ENCODE measurements at places on chromosomes 13 and 19.

DNA sequence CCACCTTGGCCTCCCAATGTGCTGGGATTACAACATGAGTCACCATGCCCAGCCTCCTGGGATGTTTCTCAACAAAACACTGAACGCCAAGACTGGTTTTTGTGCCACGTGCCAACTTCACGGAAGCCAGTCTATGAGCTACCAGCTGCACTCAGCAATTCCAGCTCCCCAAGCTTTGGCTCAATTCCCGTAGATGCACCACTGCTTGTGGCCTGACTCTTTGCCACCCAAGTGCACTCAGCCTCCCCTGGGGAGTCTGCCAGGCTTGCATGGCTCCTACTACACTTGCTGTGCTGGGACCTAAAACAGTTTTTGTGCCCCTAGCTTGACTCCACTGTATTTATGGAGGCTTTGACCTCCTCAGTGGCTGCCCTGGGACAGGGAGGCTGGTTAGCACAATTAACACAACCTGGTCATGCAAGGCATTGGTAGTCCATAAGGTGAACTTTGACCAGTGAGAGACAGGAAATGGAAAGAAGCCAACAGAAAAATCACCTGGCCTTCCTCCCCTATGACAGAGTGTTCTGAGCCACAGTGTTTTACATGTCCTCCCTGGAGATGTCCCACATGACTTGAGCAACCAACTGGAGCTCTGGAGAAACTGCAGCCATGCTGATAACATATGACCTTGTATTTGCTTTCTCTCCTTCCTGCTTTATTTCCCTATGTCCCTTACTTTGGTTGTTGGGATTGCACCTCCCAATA is 1173.1 kb downstream of the UQCRFS1 start:
- no peak for DNase-seq

GRCh38 chr19:35109395-35110112 is 6.1 kb upstream of the FXYD3 start:
- no peak for DNase-seq

DNA sequence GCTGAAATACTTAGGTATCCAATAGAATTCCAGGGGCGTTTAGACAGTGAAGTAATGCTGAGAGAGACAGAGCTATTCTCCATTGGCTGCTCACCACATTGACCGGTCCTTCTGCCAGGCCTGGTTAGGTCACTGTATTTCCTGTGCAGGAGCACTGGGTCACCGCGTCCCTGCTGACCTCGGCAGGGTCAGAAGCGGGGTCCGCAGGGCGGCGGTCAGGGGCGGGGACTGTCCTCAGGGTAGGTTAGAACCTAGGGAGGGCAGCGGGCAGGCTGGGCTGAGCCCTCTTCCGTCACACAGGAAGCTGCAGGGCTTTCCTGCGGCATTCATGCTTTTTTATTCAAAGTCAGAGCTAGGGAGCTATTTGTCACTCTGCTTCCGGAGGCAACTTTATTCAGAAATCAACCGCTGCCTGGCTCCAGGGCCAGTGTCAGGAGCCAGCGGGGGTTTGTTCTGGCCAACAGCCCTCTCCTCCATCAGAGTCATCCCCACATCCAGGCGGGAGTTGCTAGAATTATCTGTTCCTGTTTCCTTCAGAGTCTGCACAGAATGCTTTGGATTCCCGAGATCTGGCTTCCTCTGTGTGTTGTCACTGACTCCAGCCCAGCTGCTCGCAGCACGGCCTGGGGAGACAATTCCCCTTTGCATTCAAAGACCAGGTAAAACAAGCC is 81.2 kb upstream of the WASF3 start:
- no peak for DNase-seq

GRCh38 chr13:73325723-73326558 is 267.1 kb downstream of the KLF5 start:
- no peak for DNase-seq

DNA sequence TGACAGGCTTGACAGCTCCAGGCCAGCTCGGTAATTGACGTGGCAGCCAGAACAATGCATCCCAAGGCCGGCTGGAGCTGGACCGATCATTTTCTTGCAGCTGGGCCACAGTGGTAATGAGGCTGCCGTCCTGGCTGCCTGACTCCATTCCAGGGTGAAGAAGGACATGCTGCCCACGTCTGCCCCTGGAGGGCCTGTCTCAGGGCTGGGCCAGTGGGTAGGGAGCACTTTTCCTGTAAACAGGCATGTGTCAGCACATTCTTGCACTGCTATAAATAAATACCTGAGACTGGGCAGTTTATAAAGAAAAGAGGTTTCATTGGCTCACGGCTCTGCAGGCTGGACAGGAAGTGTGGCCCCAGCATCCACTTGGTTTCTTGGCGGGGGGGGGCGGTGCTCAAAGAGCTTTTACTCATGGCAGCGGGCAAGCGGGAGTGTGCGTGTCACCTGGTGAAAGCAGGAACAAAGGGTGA is 38.1 kb upstream of the KCTD15 start:
- DNase-seq: no peak

DNA sequence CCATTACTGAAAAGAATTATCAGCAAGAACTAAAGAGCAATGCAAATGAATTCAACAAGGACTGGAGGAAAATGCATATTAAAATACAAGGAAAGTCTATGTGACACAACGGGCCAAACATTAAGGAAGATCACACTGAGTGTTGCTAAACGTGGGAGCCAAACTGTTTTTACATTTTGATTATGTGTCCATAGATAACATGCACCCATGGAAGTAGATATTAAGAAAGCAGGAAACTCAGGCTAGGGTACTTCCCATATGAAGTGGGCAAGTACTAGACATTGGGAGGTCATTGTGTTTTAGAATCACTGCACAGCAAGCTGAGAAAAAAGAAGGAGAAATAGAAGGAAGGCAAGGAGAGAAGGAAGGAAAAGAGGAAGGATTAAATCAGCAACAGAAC is 161.8 kb downstream of the KCTD12 start:
- no peak for DNase-seq

- no peak for DNase-seq
Measured at GRCh38 chr19:43763473-43763939, 8.7 kb upstream of the SMG9 start.

GRCh38 chr13:89584058-89584620 is 1763.3 kb upstream of the MIR17HG start:
- DNase-seq: no peak

DNA sequence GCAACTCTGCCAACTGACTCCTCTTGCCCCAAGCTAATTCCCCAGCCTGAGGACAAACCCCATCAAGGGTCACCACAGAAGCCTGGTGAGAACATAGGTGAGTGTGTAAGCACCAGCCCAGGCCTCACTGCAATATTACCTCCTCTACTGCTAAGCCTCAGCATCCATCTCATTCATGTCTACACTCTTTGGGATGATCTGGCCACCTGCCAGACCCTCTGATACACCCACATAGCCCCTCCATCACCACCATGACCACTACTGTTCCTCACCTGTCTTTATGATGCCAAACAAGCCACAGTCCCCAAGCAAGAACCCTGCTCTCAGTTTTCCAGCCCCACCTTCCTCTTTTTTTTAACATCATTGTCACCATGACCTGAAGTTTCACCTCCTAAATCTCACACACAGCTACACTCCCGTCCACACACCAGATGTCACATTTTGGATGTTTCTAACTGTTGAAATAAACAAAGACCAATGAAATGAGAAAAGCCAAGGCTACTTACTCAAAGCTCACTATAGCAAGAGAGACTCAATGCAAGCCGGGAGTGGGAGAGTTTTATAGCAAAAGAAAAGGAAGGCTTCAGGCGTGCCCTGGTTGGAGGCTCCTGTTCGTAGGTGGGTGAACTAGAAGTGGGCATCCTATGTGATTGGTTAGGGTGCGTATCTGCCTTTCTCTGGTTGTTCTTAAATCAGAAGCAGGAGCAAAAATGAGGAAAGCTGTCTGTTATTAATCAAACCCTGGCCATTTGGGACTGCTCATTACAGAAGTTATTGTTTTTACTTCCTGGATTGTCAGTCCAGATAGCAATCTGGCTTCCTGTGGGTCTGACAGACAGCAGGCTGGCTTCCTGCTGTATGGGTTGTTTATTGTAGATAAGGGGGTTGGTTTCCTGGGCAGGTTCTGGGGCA is 2.0 kb downstream of the ZNF792 start:
- DNase-seq: no peak
